ENCODE measurements at places on chromosomes 2 and 18.
A peak's percentile ranks its signal among the peaks of the same experiment; 100 is the strongest.

- no peak for DNase-seq
Measured at GRCh38 chr2:29601872-29602271, 319.5 kb downstream of the ALK start.

GRCh38 chr18:60466677-60467076, 94.1 kb upstream of the MC4R start:
- DNase-seq: no peak

GRCh38 chr2:224401641-224402342, at the start of gene FAM124B:
Gene FAM124B (minus strand): TSS chr2:224402107. CDS start chr2:224401768, 339 bp downstream.
- peak; percentile 24 for DNase-seq

DNA sequence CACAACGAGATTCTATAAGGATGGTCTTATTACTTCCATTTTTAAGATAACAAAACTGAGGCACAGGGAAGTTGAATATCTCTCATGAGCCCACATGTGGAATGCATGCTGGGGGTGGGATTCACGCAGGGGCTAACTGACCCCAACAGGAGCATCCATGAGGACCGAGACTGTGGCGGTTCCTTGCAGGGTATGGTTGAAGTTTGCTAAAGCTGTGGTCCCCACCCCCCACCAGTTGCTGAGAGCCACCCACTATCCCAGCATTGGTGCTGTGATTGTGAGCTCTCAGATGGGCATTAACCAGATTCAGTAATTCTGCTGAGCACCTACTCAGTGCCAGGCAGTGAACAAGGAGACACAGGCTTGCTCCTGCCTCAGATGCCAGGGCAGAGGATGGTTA, 116.0 kb upstream of the TEX51 start:
- no peak for DNase-seq

GRCh38 chr18:24657444-24657842, 197.0 kb downstream of the HRH4 start:
- DNase-seq: no peak
